ENCODE measurements at places on chromosomes 3 and 15. TPM values are rescaled to one million over a fixed set of nuclear protein-coding genes. Genes with fewer than 3 reads are reported as not detected.

The RRP9 gene
- total RNA-seq, result 55.6 TPM

The SAMD7 gene
- total RNA-seq, result not detected

The SHC4 gene
- total RNA-seq, result 0.30 TPM

The GOLGA6A gene
- total RNA-seq, result 3.3 TPM

DNA sequence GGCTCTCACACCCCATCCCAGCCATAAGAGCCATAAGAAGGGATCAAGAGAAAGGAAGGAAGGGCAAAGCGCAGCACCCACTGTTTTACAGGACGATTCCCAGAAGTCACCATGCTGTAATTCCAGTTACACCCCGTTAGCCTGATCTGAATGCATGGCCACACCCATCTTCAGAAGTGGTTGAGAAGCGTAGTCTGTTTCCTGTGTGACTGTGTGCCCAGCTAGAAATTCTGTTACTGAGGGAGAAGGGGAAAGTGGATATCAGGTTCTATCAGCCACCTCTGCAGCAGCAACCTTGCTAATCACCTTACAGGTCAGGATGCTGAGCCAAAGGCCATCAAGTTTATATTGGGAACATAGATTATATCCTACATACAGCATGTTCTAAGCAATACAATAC is 260.0 kb downstream of the ABHD5 start:
- no peaks in the 10 kb centered on the region for H3K27me3 ChIP-seq
- no peaks in the 10 kb centered on the region for H3K4me1 ChIP-seq
- H3K36me3 ChIP-seq, result no peaks in the 10 kb centered on the region
- no peak for DNase-seq

DNA sequence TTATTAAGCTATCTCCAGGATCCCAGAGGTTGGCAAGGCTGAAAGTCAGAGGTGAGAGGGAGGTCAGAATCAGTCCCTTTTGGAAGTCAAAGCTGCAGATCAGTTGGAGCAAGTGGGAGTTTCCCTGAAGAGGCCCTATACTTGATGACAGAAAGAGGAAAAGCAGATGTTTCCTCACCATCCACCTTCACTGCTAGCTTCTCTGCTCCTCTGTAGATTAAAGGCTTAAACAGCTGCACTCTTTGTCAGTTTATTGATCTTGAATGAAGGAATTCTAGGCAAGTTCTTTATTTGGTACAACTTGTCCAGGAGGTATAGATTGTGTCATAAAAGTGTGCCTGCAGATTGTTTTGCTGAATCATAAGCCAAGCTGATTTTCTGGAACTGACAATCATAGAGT is 408.2 kb upstream of the TGFBR2 start:
- no peaks in the 10 kb centered on the region for H3K36me3 ChIP-seq
- H3K27me3 ChIP-seq, result no peaks in the 10 kb centered on the region
- no peaks in the 10 kb centered on the region for H3K4me1 ChIP-seq
- no peak for DNase-seq
- no peak overlapping the region for H3K4me3 ChIP-seq
- no peak overlapping the region for H3K27ac ChIP-seq

- H3K4me3 ChIP-seq, result no peak overlapping the region
- H3K4me1 ChIP-seq, result no peaks in the 10 kb centered on the region
- H3K36me3 ChIP-seq, result no peaks in the 10 kb centered on the region
- H3K27me3 ChIP-seq, result no peaks in the 10 kb centered on the region
- no peak overlapping the region for H3K27ac ChIP-seq
- no peak for DNase-seq
Measured at GRCh38 chr3:55669133-55669532, 182.0 kb upstream of the WNT5A start.

GRCh38 chr3:39812537-39812936 is 3.1 kb downstream of the MYRIP start:
- H3K36me3 ChIP-seq, result no peaks in the 10 kb centered on the region
- no peak overlapping the region for H3K4me3 ChIP-seq
- H3K4me1 ChIP-seq, result no peaks in the 10 kb centered on the region
- DNase-seq, result no peak
- H3K27me3 ChIP-seq, result peaks cover 31% of the 10 kb centered on the region

- H3K27ac ChIP-seq, result no peak overlapping the region
- no peaks in the 10 kb centered on the region for H3K27me3 ChIP-seq
Measured at GRCh38 chr3:60629816-60630215, 621.4 kb downstream of the FHIT start.

DNA sequence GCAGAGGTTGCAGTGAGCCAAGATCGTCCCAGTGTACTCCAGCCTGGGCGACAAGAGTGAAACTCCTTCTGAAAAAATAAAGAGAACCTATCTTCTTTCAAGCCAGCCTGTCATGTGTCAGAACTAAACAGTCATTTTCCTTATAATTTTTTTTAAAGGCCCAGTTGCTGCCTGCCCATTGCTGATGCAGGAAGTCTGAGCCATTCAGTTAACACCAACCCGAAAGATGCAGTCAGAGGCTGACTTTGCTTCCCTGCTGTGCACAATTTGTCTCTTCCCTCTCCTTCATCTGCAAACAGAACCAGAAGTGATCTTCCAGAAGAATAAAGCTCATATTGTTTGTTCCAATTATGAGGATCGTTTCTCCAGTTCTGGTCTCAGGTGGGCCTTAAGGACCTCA is 220.6 kb downstream of the SLCO3A1 start:
- no peak for DNase-seq
- H3K27ac ChIP-seq, result no peak overlapping the region
- no peaks in the 10 kb centered on the region for H3K27me3 ChIP-seq
- H3K4me3 ChIP-seq, result no peak overlapping the region

DNA sequence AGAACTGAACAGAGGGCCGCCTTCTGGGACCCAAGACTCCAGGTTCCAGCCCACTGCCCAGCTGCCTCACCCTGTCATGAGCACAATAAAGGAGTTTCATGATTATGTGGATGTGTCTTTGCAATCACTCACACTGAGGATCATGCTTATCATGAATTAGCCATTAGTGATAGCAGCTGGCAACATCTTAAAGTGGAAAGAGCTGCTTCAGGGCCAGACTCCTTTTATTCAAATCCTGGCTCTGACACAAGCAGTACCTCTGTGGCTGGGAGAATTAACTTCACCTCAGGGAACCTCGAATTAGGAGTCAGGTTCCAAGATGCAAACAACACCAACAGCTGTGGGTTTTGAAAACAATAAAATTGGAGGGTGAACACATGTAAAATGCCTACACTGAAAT is 6.6 kb upstream of the SCAP start:
- no peaks in the 10 kb centered on the region for H3K36me3 ChIP-seq
- 0 out of 2 replicates have a peak, but pooled peaks cover 2% of the 10 kb centered on the region for H3K4me1 ChIP-seq
- no peak for DNase-seq

DNA sequence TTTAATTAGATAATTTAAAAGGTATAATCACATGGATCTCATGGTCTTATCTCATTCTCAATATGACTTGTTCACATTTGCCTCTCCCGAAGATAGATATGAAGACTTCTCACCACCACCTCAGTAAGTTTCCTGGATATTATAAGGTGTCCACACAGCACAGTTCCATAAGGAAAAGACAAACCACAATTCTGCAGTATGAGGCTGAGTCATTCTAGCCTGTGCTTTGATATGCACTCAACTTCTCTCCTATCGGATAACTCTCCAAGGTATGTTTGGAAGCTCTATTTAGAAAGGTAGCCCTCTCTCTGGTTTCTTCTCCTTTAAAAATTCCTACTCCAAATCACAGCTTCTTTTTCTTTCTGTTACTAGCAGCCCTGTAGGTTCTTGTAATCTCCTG is 612.8 kb downstream of the ZPLD1 start:
- no peak overlapping the region for H3K4me3 ChIP-seq
- no peaks in the 10 kb centered on the region for H3K36me3 ChIP-seq
- no peaks in the 10 kb centered on the region for H3K27me3 ChIP-seq
- DNase-seq, result no peak

DNA sequence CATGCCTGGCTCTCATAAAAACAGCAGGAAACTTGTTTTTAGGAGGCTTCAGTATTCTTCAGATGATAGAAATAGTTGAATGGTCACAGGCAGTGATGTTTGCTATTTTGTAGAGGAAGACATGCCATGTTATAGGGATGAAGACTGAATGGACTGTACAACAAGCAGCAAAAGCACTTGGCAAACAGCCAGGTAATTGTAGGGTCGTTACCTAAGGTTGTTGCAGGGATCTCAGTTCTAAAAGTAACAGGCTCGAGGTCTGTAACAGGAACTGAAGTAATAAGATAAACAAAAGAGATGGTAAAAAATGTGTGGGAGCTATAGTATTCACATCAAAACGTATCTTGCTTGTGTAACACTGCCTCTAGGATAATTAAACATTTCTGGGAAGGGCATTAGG is 116.3 kb downstream of the TFG start:
- no peaks in the 10 kb centered on the region for H3K36me3 ChIP-seq
- DNase-seq, result no peak
- no peak overlapping the region for H3K27ac ChIP-seq
- no peak overlapping the region for H3K4me3 ChIP-seq

DNA sequence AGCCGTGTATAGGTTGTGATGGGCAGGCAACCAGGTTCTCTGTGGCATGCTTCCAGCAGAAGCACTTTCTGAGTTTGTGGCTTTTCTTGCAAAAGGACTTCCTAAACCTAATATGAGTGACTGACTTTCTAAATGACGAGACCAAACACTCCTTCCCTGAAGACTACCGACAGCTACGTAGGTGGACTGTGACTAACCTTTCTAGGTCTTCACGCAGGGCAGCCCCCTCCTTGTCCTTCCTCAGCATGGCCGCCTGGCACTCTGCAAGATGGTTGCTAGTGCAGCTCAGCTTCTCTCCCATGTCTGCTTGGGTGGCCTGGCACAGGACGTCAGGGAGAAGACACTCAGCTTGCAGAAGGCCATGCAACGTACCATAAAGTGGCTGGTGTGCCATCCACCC is 20.9 kb downstream of the CXCR6 start:
- no peak for DNase-seq
- no peak overlapping the region for H3K27ac ChIP-seq
- H3K36me3 ChIP-seq, result peaks cover 75% of the 10 kb centered on the region
- no peaks in the 10 kb centered on the region for H3K27me3 ChIP-seq
- H3K4me3 ChIP-seq, result no peak overlapping the region

GRCh38 chr15:90660195-90660998 is 56.7 kb upstream of the BLM start:
- no peak overlapping the region for H3K4me3 ChIP-seq
- peaks cover 3% of the 10 kb centered on the region for H3K4me1 ChIP-seq
- no peak for DNase-seq
- H3K27me3 ChIP-seq, result no peaks in the 10 kb centered on the region
- H3K27ac ChIP-seq, result no peak overlapping the region

DNA sequence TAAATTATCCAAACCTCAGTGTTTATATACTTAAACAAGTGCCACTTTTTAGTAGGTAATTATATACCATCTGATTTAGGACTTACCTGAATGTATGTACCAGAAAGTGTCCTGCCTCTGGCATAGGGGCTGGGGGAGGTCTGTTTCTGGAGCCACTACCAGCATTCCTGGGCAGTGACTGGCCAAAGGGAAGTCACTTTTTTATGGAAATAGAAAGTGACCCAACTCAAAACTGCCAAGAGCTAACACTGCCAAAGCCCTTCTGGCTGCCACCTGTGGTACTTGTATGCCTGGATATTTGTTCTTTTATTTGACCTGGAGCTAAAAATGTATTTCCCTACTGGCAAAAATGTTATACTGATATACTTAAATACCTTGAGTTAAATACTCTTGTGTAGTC is 42.7 kb downstream of the ESYT3 start:
- no peaks in the 10 kb centered on the region for H3K27me3 ChIP-seq
- no peak overlapping the region for H3K4me3 ChIP-seq
- no peaks in the 10 kb centered on the region for H3K36me3 ChIP-seq
- no peaks in the 10 kb centered on the region for H3K4me1 ChIP-seq

DNA sequence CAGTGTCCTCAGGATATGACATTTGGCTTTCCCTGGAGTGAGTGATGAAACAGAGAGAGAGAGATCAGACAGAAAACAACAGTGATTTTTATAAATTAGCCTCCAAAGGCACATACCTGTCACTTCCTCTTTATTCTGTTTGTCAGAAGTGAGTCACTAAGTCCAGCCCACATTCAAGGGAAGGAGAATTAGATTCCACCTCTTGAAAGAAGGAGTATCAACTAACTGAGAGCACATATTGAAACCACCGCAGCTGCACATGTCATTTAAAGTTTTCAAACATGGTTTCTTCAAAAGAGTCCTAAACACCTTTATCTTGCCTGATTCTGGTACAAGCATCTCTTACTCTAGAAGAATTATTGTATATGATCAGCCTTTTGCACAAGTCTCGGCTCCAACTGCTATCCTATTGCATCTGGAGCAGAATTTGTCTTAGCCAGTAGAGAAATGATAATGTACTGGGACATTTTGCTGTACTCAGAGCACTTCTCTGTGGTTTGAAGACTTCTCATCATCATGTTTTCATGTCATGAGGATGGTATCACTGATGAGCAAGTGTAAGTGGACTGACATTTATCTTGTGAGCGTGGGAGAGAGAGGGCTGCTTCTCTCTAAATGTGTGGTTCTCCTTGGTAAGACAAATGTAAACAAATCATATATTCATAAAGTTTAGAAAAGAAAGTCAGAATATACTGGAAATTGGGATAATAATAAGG is 338.9 kb upstream of the CFAP20DC start:
- no peaks in the 10 kb centered on the region for H3K27me3 ChIP-seq
- H3K4me3 ChIP-seq, result no peak overlapping the region
- no peak for DNase-seq
- H3K36me3 ChIP-seq, result no peaks in the 10 kb centered on the region
- no peaks in the 10 kb centered on the region for H3K4me1 ChIP-seq

- peak overlapping the region; percentile 98 for H3K27ac ChIP-seq
- no peaks in the 10 kb centered on the region for H3K27me3 ChIP-seq
- peak overlapping the region; percentile 97 for H3K4me3 ChIP-seq
- DNase-seq, result peak; percentile 91
- H3K36me3 ChIP-seq, result peaks cover 4% of the 10 kb centered on the region
- H3K4me1 ChIP-seq, result peaks cover 9% of the 10 kb centered on the region
Measured at GRCh38 chr3:32569540-32570420, 878 bp downstream of the DYNC1LI1 start.

GRCh38 chr15:49900006-49900902 is 218.8 kb downstream of the ATP8B4 start:
- no peak overlapping the region for H3K4me3 ChIP-seq
- H3K27me3 ChIP-seq, result no peaks in the 10 kb centered on the region
- no peak for DNase-seq

- DNase-seq, result no peak
- H3K27ac ChIP-seq, result no peak overlapping the region
- H3K4me1 ChIP-seq, result no peaks in the 10 kb centered on the region
Measured at GRCh38 chr3:116464276-116464798, 19.1 kb upstream of the LSAMP start.

- H3K27me3 ChIP-seq, result no peaks in the 10 kb centered on the region
- H3K4me3 ChIP-seq, result no peak overlapping the region
- no peaks in the 10 kb centered on the region for H3K36me3 ChIP-seq
- no peaks in the 10 kb centered on the region for H3K4me1 ChIP-seq
Measured at GRCh38 chr3:69420781-69421520, 35.1 kb upstream of the FRMD4B start.

DNA sequence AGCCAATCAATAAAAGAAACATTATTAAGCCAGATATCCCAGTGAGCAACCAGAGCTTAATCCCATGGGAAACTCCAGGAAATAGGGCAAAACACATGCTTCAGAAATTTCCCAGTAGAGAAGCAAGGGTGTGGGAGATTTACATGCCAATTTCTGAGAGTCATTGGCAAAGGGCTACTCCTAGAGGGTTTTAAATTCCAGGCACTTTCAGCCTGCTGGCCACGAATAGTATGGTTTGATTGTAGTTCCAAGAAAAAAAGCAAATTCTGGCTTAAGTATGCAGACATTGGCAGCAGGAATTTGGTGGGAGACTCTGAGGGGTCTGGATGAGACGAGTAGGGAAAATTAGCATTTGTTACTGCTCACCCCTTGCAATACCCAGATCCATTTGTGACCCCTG is 402.1 kb upstream of the SUCLG2 start:
- H3K27ac ChIP-seq, result no peak overlapping the region
- H3K4me3 ChIP-seq, result no peak overlapping the region
- H3K4me1 ChIP-seq, result no peaks in the 10 kb centered on the region
- no peaks in the 10 kb centered on the region for H3K36me3 ChIP-seq
- no peak for DNase-seq
- H3K27me3 ChIP-seq, result no peaks in the 10 kb centered on the region
